ENCODE measurements at places on chromosomes 6 and 20. TPM values are rescaled to one million over a fixed set of nuclear protein-coding genes. Genes with fewer than 3 reads are reported as not detected.

DNA sequence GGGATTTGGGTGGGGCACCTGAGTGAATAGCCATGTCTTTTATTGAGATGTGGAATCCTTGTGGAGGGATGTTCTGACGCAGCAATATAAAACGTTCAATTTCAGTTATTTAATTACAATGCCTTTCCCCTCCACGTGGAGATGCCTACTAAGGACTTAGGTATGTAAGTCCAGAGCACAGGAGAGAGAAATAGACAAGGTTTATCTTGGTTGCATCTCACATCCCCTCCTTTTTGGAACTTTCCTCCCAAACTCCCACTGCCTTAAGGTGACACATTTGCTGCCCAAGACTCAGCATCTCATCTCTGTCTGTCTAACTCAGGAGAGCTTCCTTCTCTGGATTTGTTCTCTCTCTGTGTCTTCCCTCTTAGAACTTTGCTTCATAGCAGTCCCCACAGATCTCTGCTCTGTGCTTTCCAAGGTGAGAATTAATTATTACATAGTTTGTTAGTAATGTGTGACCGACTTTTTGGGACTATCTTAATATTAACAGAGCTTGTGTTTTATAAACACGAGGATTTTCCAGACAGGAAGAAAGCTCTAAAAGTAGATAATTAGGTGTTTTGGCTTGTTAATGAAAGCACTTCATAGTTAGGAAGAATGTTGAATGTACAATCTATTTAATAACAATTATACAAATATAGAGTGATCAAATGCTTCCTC lies 52.6 kb downstream of the COL19A1 start:
- H3K36me3 ChIP-seq, result no peaks in the 10 kb centered on the region
- H3K4me3 ChIP-seq, result no peak overlapping the region
- H3K27ac ChIP-seq, result no peak overlapping the region
- no peak for DNase-seq
- H3K4me1 ChIP-seq, result no peaks in the 10 kb centered on the region
- no peaks in the 10 kb centered on the region for H3K27me3 ChIP-seq

DNA sequence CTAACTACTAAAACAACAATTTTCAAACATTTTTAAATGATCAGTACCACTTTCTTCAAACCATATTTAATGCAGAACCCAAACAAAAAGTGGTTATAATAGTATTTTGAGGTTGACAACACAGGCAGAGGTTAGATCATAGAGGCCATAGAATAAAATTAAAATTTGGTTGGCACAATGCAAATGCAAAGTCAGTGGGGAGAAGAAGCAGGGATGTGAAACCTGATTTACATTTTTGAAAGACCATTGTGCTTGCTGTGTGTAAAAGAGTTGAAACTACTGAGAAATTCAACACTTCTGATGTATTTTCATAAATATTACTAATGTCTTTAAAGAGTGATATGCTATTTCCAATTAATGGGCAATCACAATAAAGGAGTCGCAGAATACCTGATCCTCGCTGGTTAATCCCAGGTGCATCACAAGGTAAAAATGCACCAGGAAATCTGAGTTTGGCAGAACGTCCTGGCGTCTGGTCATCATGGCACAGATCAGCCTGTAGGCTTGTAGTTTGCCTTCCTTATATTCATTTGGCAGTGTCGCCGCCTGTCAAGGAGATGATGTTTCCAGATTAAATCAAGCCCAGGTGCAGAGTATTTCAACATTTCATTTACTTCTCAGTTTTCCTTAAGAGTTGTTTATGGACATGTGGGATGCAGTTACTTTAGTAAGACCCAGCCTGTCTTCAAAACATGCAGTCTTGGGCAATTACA lies 141.2 kb downstream of the RALGAPA2 start:
- no peak overlapping the region for H3K27ac ChIP-seq
- no peaks in the 10 kb centered on the region for H3K27me3 ChIP-seq
- no peak overlapping the region for H3K4me3 ChIP-seq
- no peak for DNase-seq
- peaks cover 10% of the 10 kb centered on the region for H3K36me3 ChIP-seq

DNA sequence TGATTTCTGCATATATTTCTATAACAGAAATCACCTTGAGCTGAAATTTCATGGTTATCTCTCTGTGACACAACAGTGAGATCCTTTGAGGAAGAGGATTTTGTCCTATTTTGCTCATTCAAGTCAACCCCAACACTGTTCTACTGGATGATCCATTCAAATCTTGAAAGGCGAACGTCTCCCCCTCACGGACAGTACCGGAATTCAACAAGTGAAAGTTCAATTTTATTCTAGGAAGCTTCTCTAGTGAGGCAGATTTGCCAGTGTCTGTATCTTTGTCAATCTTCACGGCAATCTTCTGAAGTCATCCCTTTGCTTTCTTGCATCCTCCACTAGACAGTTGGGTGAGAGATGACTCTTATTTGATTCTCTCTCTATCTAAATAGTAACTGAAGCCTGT lies 91.7 kb upstream of the PDE7B start:
- H3K4me1 ChIP-seq, result no peaks in the 10 kb centered on the region
- H3K4me3 ChIP-seq, result no peak overlapping the region

The ATP6V1G2 gene
- total RNA-seq, result 0.95 TPM

DNA sequence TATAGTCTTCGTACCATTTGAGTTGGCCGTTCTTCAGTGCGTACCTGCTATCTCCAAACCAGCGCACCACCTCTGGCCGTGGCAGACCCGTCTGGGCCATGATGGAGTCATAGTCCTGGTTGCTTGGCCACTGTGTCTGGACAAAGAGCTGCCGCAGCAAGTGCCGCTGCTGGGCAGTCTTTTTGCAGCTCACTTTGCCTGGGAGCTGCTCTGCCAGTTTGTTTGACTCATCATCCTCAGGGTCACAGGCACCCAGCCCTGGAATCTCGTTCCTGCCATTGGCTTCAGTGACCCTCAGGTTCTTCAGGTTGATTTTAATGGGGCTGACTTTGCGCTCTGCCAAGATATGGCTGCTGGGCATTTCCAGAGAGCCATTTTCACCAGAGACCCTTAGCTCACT lies 65.1 kb downstream of the PLCG1 start:
- no peaks in the 10 kb centered on the region for H3K4me1 ChIP-seq
- DNase-seq, result no peak
- H3K36me3 ChIP-seq, result peaks cover 11% of the 10 kb centered on the region
- H3K27me3 ChIP-seq, result no peaks in the 10 kb centered on the region

The C6orf58 gene
- total RNA-seq, result not detected

DNA sequence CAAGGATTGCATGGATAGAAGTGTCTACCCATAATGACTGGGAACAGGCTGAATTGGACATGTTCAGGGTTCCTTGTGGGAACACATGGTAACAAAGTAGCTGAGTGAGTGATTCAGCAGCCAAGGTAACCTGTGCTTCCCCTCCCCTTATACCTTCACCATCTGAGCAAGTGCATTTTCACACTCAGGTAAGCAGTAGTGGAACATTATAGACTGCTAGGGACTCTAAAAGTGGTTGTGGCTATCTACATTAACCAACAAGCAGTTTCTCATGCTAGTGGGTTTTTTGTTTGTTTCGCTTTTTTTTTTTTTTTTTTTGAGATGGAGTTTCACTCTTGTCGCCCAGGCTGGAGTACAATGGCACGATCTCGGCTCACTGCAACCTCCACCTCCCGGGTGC lies 41.4 kb downstream of the KIZ start:
- no peaks in the 10 kb centered on the region for H3K27me3 ChIP-seq
- H3K4me3 ChIP-seq, result no peak overlapping the region
- H3K27ac ChIP-seq, result no peak overlapping the region
- H3K36me3 ChIP-seq, result peaks cover 7% of the 10 kb centered on the region

GRCh38 chr6:81298751-81299150 lies 453.7 kb downstream of the TENT5A start:
- no peaks in the 10 kb centered on the region for H3K4me1 ChIP-seq
- H3K36me3 ChIP-seq, result no peaks in the 10 kb centered on the region
- H3K27me3 ChIP-seq, result no peaks in the 10 kb centered on the region
- no peak overlapping the region for H3K27ac ChIP-seq
- DNase-seq, result no peak

The TINAG gene
- total RNA-seq, result not detected

GRCh38 chr6:16909658-16910360 lies 148.5 kb upstream of the ATXN1 start:
- no peak for DNase-seq
- no peaks in the 10 kb centered on the region for H3K36me3 ChIP-seq
- H3K27ac ChIP-seq, result no peak overlapping the region
- no peaks in the 10 kb centered on the region for H3K27me3 ChIP-seq

DNA sequence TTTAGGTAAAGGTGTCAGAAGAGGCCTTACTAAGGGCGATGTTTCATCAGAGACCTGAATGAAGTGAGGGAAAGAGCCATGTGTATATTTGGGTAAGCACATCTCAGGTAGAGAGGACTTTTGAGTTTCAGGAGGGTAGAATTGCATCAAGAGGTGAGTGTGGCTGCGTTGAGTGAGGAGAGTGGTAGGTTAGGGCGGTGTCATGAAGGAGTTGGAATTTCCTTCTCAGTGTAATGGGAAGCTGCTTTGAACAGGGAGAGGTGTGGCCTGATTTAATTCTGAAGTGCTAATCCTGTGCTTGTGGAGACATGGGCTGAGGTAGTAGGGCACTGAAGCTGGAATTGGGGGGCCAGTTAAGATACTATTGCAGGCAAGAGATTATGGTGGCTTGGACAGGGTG lies 53.9 kb downstream of the IGF2R start:
- H3K4me3 ChIP-seq, result no peak overlapping the region
- no peaks in the 10 kb centered on the region for H3K27me3 ChIP-seq
- peaks cover 2% of the 10 kb centered on the region for H3K36me3 ChIP-seq
- H3K27ac ChIP-seq, result no peak overlapping the region
- no peaks in the 10 kb centered on the region for H3K4me1 ChIP-seq

GRCh38 chr6:162957062-162957461 lies 229.3 kb downstream of the PACRG start:
- no peak overlapping the region for H3K4me3 ChIP-seq
- no peak overlapping the region for H3K27ac ChIP-seq
- no peaks in the 10 kb centered on the region for H3K27me3 ChIP-seq
- no peaks in the 10 kb centered on the region for H3K36me3 ChIP-seq
- no peaks in the 10 kb centered on the region for H3K4me1 ChIP-seq

The OPN5 gene
- total RNA-seq, result not detected

The DEFB126 gene
- total RNA-seq, result not detected
